ENCODE measurements at places on chromosomes 16 and 17. TPM values are rescaled to one million over a fixed set of nuclear protein-coding genes. Genes with fewer than 3 reads are reported as not detected.

DNA sequence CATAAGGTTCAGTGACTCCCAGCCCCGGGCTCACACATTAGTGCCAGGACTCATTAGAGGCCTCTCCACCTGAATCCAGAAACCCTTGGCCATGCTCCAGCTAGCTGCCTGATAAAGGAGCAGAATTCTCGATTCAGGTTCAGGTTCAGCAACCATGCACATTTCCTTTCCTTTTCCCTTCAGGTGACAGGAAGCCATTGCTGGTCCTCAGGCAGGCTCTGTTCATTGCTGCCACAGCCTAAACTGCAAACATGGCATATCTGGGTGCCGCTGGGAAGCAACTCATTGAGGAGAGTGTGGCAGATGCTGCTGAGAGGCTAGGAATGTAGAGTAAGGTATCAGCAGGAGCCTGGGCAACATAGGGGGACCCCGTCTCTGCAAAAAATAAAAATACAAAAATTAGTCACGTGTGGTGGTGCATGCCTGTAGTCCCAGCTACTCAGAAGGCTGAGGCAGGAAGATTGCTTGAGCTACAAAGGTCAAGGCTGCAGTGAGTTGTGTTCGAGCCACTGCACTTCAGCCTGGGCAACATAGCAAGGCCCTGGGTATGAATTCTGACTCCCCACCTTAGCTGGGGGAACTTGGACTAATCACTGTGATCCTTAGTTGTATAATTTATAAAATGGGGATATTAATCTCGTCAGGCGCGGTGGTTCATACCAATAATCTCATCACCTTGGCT, 28.7 kb downstream of the ARL4D start:
- DNase-seq = no peak

GRCh38 chr17:6639586-6640535, 650 bp downstream of the KIAA0753 start:
- no peak for DNase-seq

PRR14 gene
- 37.0 TPM for polyA plus RNA-seq

GRCh38 chr16:89922477-89922883, 662 bp upstream of the TUBB3 start:
- peak; percentile 81 for DNase-seq

- DNase-seq = no peak
These were observed 10.7 kb upstream of the EPOP start for GRCh38 chr17:38685491-38685890.

PNMT gene
- 2.9 TPM for polyA plus RNA-seq

STAC2 gene
- polyA plus RNA-seq = 1.1 TPM

GRCh38 chr17:82909322-82909904, 69.6 kb upstream of the ZNF750 start:
- no peak for DNase-seq

Measured in testis (tissue), 5 donors.